CD4-positive, alpha-beta T cell treated with Interleukin-17A for 1 hour (primary cell): ENCODE measurements at places on chromosomes 12 and 14.

DNA sequence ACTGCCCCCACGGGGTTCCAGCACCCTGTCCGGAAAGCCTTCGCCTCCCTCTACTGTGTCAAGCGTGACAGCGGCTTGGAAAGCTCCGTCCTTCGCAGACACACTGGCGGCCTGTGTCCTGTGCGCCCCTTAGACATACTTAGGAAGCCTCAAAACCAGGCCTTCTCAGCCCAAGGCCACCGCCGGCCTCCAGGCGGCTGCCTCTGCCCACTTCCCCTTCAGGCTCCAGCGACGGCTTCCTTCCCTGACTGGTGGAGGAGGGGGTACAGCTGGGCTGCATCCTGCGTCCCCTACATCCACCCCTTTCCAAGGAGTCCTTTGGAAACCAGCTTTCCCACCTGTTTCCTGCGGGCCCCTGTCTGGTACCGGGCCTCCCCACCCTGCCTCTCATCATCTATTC is 2.5 kb upstream of the CACNA2D4 start:
- DNase-seq = peak; percentile 4

DNA sequence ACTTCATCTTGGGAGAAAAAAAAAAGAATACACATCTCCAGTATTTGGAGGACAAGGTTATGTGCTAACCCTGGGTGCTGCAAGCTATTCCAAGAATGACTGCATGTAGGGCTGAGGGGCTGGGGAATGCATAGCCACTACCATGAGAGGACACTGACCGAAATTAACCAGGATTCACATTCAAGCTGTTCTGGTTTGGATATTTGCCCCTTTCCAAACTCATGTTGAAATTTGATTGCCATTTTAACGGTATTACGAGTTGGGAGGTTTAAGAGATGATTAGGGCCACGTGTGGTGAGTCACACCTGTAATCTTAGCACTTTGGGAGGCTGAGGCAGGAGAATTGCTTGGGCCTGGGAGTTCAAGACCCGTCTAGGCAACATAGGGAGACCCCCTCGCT is 18.5 kb upstream of the MARK3 start:
- DNase-seq = no peak

DNA sequence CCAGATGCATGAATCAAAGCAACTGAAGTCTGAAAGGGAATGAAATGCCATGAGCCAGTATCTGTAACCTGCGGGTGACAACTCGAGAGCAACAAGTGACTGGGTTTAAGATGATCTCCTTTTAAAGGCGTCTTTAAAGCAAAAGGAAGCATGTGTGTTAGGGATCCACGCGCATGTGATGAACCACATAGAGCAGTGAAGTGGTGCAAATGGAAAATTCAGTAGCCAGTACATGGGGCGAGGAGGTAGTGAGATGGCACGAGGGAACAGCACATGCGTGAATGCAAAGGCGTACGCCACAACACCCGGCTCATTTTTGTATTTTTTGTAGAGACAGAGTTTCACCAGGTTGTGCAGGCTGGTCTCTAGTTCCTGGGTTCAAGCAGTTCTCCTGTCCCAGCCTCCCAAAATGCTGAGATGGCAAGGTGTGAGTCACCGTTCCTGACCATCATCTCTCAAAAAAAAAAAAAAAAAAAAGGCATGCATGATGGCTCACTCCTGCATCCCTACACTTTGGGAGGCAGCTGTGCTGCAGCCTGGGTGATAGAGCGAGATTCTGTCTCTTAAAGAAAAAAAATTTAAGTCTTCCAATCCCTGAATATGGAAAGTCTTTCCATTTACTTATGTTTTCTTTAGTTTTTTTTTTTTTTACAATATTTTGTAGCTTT is 24.6 kb upstream of the BCL7A start:
- DNase-seq = no peak

- DNase-seq = no peak
Measured at GRCh38 chr14:35403114-35403602, 1.4 kb downstream of the NFKBIA start.

GRCh38 chr12:95767703-95768102 is 22.9 kb downstream of the NTN4 start:
- DNase-seq = no peak

DNA sequence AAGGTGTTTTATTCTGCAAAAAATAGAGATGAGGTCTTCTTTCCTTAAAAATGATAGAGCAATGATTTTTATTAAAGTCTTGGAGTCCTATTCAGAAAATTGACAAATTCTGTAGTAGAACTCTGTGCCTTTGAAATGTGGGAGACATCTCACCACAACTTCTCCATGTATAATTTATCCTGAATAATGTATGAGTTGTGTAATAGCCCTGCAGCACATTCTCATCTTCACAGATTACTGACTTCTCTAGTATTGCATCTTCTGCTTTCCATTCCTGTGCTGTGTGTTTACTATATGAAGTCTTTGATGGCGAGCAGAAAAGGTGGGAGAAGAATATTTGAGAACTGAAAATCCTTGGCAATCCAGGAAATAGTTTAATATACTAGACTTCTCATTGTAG is 255.6 kb downstream of the TTC6 start:
- DNase-seq = no peak

GRCh38 chr12:32535288-32535999 is 136.1 kb downstream of the FGD4 start:
- no peak for DNase-seq

- DNase-seq = no peak
Measured at GRCh38 chr14:23159532-23159931, 23.9 kb downstream of the SLC7A8 start.

DNA sequence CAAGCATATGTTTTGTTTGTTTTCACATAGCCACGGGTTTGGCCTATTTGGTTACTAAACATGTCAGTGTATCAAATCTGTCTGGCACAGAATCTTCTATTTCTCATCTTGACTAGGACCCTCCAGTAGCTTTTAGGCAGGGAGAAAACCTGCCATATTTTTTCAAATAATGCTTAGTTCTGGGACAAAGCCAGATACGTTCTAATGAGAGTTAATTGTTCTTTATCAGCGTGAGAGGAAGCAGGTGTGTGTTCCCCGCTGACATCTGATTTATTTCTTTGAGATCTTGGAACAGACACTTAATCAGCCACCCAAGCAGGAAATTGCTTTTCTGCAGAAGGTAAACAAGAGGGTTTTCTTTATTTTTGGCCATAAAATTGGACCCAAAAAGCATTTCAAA is 54.8 kb downstream of the GOLGA5 start:
- no peak for DNase-seq

DNA sequence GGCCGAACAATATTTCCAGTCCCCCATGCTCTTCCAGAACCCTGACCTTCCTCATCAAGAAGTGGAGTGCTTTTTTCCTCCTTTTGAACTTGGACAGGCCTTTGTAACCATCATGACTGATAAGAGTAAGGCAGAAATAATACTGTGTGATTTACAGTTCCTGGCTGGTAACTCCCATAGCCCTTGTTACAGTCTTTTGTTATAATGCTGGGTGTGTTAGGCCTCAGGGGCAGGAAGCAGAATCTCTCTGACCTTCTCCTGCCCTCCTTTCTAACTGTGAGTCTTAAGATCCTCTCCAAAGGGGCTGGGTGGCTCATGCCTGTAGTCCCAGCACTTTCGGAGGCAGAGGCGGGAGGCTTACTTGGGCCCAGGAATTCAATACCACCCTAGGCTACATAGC is 59.5 kb downstream of the BCAT1 start:
- DNase-seq = no peak

DNA sequence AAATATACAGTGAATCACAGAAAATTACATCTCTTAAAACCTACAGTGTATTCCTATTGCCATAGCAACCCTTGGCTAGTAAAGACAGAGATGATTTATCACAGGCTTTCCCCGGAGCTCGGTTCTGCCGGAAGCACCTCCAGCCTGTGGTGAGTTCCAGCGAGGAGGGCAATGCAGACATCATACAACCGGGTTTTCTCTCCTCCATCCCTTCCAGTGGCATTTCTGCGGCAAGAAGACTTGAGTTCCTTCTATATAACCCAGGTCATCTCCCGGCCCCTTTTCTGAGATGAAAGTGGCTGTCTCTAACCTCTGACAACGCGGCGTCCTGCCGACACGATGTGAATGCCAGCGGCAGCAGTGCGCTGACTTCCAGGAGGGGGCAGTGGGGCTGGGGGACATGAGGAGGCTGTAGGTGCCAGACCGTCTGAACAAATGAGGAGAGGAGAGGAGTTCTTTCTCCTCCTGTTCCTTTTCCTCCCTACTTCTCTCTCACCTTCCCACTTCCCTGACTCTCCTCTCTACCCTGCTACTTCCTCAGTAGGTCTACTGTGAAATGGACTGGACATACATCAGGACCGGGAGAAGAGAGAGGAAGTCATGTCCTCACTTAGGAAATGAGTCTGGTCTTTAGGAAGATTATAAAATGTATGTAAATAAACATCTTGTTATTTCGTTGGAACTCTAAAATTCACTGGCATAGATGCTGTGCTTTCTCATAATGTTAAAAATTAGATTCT is 68.6 kb upstream of the MAX start:
- DNase-seq = peak; percentile 56

GRCh38 chr12:109863847-109864712 is 16.3 kb downstream of the GLTP start:
- DNase-seq = peak; percentile 31

DNA sequence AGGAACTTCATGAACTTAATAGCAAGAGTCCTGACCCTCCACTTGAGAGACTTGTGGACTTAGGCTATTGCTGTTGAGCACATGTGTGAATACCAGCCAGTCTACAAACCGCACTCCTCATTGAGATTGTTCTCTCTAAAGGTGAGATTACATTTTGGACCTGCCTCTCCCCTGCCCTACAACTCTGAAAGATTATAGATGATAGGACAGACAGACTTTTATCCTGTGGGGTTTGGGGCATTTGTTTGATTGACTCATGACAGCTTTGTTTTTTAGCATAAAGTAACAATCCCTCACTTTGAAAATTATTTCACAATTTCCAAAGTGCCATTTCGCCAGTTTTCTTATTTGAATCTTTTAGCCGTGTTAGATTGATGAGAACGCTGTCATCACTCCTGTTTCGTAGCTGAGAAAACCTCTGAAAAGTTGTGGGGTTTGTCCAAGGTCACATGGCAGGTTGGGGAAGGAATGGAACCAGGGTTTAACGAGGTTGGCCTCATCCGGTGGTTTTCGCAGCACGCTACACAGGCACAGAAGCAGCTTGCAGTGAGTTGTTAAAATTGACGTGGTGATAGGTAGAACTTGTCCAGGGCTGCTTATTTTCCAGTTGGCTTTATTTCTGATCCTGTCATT is 836 bp downstream of the EVL start:
- DNase-seq = peak; percentile 87

DNA sequence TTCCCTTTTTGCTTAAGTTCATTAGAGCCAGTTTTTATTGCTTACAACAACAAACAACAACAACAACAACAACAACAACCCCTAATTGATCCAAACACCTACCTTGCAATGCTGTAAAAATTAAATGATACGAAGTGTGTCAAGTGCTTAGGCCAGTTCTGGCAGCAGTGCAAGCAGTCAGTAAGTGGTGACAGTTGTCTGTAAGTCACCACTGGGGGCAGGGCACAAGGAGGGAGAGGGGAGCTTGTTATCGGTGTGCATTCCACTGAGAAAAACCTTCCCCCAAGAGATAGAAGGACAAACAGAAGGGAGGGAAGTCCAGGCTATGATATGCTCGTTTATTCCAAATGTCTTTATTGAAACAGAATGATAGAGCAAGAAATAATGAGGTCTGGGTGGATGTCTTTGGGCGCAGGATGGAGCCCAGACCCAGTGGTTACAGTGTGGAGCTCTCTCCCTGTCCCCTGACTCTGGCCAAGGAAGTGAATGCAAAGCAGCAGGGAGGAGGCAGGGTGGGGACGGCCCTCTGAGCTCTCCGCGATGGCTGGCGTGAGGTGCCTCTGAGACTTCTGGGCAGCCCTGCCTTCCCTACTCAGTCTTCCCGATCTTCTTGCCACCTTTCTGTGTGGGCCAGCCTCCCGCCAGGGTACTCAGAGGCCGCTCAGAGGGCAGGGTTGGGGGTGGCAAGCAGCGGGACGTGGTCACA is 6.5 kb downstream of the SLC22A17 start:
- no peak for DNase-seq

DNA sequence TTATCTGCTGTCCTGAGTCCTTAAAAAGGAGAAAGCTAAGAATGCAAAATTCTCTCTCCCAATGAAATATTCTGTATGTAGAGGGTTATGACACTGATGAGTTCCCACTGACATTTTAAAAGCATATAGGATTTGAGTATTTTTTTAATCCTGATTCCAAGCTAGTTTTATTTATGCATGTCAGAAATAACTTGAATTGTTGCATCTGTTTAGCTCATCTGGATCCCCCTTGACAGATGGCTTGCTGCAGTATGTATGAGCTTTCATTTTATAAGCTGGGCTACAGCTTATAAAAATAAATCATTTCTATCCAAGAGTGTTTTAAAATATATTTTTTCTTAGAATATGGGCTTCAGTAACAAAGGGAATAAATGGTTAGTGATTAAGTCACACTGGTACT is 495.3 kb downstream of the NELL2 start:
- DNase-seq = no peak

DNA sequence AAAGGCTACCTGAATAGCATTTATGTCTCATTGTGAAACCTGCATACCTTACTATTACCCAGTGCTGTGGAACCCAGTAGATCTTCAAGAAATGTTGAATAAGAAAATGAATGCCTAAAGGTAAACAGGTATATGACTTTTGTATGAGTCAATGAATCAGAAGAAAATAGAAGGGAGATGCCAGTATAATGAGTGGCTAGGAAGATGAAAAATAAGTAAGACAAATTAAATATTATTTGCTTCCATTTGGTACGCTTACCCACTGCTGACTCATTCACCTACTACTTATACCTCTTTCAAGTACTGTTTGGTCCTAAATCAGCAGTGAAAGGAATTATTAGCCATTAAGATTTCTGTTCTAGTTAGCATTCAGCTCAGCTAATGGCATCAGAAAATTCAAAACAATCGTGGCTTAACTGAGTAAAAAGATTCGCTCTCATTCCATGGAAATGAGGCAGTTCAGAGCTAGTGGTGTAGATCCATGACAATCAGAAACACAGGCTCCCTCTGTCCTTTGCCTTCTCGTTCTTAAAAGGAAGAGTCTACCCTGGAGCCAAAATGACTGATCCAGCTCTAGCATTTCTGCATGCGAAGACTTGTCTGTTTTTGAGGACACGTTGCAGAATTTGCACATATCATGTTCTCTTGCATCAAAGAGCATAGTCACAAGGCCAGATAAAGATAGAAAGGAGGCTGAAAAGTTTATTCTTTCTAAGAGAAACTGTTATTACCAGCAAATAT is 705.8 kb upstream of the USP15 start:
- DNase-seq = no peak

- no peak for DNase-seq
Measured at GRCh38 chr12:58916161-58916621, 4.1 kb downstream of the LRIG3 start.

- no peak for DNase-seq
Measured at GRCh38 chr12:3455312-3455711, 35.7 kb upstream of the PRMT8 start.

DNA sequence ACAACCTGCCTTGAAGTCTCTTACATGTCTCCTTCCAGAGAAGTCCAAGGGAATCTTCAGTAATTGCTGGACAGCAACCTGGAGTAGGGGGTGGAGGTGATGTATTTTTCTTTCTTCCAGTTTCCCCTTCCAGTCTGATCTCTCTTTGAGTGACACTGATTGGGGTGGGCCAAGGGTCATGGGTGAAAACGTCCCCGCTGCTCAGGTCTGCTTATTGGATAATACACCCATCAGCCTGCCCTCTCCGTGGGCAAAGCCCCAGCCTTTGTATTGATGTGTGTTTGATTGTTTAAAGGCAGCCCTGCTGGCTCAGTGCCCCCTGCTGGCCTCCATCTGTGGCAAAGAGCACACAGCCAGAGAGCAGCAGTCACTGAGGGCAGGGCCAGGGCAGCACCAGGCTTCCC is 35.7 kb upstream of the ATP2A2 start:
- DNase-seq = peak; percentile 56
